NCI-H1092 (cell line): ENCODE measurements at places on chromosomes 1 and 21.

GRCh38 chr1:91754816-91755580 is 131.0 kb downstream of the TGFBR3 start:
- no peak for DNase-seq

DNA sequence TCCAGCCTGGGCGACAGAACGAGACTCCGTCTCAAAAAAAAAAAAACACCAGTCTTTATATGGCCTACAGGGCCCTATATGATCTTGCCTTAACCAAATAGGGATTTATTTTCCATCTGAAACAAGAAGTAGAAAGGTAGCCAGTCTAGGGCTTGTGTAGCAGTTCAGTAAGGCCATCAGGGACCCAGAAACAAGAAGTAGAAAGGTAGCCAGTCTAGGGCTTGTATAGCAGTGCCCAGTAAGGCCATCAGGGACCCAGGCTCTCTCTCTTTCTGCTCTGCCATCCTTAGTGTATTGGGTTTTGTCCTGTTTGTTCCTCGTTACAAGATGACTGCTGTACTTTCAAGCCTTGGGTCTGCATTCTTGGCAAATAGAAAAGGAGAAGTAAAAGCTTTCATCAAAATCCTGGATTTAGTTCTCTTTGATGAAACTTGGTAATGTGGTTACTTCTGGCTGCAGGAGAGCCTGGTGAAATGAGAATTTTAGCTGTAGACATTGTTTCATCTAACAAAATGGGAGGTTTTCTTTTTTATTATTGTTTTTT is 46.1 kb downstream of the PKN2 start:
- no peak for DNase-seq

DNA sequence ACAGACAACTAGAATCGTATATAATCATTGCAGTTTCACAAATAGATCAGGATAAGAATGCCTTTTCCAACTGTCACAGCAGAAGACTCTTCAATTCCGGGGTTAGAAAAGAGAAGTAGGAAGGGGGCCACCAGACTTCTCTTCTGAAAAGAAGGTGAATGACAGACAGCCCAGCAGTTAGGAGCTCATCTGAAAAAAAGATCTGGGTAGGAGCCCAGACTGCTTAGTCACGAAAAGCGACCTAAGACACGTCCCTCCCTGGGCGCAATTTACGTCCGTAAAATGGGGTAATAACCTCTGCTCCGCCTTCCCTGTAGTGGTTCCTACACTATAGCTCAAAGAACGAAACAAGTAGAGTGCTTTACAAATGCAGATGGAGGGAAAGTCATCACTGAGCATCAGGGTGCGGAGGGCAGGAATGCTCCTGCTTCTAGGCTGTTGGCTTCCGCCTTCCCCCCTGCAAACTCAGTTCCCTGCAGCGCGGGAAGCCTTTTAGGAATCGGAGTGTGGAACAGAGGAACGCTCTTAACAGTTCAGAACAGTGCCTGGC is 582 bp downstream of the ORC1 start:
- no peak for DNase-seq

DNA sequence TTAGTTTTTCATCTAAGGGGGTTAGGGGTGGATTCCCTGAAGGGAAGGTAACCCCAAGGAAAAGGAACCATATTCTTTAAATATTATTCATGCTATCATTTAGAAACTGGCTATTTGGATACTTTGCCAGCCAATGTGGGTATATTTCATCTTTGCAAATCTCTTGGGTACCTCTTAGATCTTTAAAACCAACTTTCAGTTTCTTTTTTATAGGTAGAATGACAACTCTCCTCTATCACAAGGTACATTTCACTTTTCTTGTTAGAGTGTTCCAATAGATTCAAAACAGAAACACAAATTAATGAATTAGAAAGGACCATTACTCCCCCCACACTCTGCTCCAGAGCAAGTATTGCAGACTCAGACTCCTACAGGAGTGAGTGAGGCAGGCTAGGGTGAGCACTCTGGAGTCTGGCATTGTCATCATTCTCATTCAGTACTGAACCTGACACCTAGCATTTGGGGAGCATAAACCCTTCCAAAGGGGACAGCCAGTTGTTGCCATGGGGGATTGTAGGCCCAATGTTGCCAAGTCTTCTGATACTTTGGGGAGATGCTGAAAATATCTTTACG is 43.0 kb downstream of the MACO1 start:
- no peak for DNase-seq

GRCh38 chr1:39109644-39110043 is 83.5 kb downstream of the NDUFS5 start:
- no peak for DNase-seq

DNA sequence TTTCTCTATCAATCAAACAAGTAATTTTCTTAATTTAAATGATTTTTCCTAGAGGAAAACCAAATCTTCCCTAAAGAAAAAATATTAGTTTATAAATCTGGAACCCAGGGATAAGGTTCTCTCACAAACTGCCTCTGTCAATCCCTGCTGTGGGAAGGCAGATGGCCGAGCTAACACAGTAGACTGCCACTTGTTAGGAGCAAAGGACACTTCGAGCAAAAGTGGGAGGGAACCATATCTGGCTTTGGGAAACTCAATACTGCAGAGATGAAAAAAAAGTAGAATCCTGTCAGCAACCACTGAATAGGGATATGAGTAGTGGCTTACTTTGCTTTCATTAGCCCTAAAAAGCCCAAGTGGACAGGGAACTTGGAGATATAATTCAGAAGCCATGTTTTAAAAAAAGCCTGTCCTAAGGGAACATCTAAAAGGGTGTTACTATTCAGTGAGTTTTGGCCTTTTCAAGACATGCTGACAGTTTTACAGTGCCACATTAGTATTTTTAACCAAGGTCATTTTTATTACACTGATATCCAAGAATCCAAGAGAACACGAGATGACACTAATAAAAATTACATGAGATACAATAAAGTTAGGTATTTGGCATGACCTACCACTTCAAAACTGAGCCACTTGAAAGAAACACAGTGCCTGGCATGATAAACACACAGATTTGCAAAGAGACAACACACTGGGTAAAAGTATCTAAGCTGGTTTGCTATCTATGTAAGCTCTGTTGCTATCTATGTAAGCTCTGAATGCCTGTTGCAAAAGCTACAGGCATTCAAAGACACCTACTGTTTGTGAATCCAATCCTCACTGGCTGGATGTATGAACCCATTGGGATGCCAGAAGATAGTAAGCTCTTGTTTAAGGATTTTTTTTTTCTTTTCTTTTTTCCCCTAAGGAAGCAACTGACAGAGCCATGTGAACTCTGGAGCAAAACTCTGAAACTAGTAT is 21.4 kb downstream of the TEX38 start:
- DNase-seq: no peak

- no peak for DNase-seq
These were observed 101.7 kb upstream of the BEND5 start for GRCh38 chr1:48878191-48878940.

DNA sequence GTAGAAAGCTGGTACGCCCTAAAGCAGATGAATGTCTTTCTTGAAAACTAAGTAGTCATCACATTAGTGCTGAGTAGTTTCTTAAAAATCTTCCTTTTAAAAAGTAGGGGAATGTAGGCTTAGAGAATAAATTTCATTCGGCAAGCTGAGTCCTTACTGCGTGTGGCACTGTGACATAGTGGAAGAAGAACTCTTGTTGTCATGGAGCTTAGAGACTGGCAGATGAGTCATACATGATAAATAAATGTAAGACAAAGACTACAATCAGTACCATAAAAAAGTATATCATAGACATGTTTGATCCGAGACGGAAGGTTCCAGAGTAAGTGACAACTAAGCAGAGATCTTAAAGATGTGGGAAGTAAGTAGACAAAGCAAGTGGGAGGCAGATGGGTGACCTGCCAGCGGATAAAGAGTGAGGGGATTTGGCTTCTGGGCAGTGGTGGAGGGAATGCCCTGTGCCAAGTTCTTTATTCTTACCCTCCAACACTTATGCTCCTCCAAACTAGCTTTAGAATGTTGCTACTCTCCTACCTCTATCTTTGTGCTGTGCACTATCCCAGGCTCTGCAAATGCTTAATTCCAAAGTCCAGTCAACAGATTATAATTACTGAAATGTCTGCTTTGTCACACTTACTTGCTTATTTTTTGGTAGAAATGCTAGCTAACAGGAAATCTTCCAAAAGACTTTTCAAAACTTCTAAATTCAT is 608.5 kb upstream of the USP24 start:
- no peak for DNase-seq

GRCh38 chr1:58714544-58714943 is 14.7 kb upstream of the MYSM1 start:
- DNase-seq: no peak

GRCh38 chr1:10716840-10717239 is 79.6 kb downstream of the CASZ1 start:
- no peak for DNase-seq

GRCh38 chr1:156848461-156849150 is 10.3 kb downstream of the INSRR start:
- no peak for DNase-seq

- no peak for DNase-seq
These were observed 119.3 kb upstream of the CDC42BPA start for GRCh38 chr1:227437495-227438008.

DNA sequence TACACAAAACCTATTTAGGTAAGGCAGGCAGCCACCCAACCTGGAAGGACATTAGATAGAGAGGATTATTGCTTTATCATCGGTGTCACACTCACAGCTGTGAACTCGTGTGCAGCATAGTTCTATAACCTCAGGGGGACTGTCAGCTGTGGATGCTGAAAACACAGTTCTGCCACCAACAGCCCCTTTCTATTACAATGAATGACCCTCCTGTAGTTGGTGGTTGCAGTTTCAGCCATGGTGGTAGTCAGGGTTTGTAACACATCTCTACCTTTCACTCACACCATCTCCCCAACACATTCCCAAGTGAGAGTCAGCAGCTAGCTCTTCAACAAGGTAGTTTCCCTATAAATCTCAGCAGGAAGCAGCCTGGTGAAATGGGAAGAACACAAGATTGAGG is 136.8 kb downstream of the ZC3H11B start:
- DNase-seq: no peak

- no peak for DNase-seq
These were observed 16.4 kb upstream of the C4BPB start for GRCh38 chr1:207072233-207072632.

DNA sequence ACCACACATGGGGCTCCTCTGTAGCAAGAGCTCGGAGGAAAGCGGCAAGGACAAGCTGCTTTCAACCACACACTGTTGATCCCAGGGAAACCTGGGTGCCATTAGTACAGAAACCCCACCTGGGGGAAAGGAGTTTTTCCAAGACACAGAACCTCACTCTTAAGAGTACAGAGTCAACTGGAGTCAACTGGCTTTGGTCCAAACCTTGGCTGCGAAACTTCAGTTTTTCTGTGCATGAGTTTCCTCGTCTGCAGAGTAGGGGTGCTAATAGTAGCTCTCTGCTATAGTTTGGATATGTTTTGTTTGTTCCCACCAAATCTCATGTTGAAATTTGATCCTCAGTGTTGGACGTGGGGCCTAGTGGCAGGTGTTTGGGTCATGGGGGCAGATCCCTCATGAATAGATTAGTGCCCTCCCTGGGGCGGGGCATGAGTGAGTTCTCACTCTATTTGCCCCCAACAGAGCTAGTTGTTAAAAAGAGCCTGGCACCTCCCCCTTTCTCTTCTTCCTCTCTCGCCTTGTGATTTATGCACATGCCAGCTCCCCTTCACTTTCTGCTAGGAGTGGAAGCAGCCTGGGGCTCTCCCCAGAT is 161.1 kb downstream of the PIGK start:
- DNase-seq: no peak

GRCh38 chr1:52520148-52520547 is 32.7 kb downstream of the TUT4 start:
- DNase-seq: no peak

DNA sequence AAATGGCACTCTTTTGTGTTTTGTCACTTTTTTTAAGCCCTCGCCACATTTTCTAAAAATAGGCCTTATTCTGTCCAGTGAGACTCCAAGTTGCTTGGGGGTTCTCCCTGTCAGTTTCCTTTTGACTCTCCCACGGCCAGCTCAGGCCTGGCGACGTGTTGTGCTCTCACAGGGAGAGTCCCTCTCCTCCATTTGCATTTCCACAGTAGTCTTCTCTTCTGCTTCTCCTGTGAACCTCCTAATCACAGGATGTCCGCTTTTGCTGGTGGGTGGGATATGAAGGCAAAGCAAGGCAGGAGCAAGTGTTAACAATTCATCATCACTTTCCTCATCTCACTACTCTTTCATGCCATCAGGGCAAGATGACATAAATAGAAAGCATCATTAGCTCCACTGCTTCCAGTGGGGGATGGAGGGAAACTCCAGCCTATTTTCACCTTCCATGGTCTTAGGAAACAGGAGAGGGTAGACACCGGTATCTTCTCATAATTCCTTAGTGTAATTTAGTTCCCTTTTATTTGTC is 99.8 kb downstream of the INTS7 start:
- no peak for DNase-seq

DNA sequence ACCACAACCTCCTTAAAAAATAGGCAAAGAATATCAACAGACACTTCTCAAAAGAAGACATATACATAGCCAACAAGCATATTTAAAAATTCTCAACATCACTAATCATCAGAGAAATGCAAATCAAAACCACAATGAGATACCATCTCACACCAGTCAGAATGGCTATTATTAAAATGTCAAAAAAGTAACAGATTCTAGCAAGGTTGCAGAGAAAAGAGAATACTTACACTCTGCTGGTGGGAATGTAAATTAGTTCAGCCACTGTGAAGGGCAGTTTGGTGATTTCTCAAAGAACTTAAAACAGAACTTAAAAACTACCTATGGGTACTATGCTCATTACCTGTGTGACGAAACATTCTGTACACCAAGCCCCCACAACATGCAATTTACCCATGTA is 20.7 kb downstream of the CD1B start:
- no peak for DNase-seq

DNA sequence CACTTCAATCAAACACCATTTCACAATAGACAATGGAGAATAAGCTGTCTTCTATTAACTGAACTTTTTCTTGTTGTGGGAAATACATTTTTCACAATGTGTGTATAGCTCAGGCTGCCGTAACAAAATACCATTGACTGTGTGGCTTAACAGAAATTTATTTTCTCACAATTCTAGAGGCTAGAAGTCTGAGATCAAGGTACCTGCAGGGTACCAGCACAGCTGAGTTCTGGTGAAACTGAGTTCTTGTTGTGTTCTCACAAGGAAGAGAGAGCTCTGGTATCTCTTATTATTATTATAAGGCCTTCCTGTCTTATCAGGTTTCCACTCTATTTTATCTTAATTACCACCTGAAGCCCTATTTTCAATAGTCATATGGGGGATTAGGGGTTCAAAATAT is 15.4 kb downstream of the ST7L start:
- no peak for DNase-seq

- no peak for DNase-seq
These were observed 224.7 kb upstream of the FAM78B start for GRCh38 chr1:166391279-166392066.

DNA sequence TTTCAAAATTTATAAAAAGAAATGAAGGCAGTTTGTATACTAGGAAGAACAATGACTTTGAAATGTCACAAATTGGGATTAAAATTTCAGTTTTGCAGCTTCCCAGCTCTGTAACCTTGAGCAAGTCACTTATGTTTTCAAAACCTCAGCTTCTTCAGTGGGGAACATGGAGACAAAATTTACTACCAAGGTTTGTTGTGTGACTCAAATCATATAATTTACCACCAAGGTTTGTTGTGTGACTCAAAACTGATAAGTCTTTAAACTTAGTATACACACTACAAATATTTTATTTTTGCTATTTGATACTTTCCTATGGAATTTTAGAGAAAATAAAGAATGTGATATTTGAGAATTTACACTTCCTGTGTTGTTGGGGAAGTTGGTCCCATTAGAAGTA is 219.9 kb downstream of the KCTD3 start:
- DNase-seq: no peak

GRCh38 chr1:172149346-172149745 is 271.1 kb upstream of the C1orf105 start:
- DNase-seq: no peak
